ENCODE measurements at places on chromosomes 6 and 20.
A peak's percentile ranks its signal among the peaks of the same experiment; 100 is the strongest.

GRCh38 chr6:113488061-113488460 lies 369.1 kb upstream of the MARCKS start:
- DNase-seq = no peak

- no peak for DNase-seq
These were observed 85.1 kb downstream of the EDN3 start for GRCh38 chr20:59385480-59385879.

DNA sequence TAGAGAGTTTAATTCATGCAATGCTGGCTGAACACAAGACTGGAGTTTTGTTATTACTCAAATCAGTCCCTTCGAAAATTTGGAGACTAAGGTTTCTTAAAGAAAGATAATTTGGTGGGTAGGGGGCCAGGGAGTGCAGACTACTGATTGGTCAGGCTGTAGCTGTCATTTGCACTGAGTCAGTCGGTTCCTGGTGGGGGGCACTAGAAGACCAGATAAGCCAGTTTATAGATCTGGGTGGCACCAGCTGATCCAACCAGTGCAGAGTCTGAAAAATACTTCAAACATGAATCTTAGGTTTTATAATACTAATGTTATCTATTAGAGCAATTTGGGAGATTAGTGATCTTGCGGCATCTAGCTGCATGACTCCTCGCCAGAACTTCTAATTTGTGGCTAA lies 530.7 kb downstream of the NKAIN2 start:
- no peak for DNase-seq

GRCh38 chr6:87590417-87590880 lies 514 bp downstream of the ORC3 start:
- DNase-seq = no peak

- no peak for DNase-seq
These were observed 84.3 kb upstream of the ESR1 start for GRCh38 chr6:151723152-151723551.

DNA sequence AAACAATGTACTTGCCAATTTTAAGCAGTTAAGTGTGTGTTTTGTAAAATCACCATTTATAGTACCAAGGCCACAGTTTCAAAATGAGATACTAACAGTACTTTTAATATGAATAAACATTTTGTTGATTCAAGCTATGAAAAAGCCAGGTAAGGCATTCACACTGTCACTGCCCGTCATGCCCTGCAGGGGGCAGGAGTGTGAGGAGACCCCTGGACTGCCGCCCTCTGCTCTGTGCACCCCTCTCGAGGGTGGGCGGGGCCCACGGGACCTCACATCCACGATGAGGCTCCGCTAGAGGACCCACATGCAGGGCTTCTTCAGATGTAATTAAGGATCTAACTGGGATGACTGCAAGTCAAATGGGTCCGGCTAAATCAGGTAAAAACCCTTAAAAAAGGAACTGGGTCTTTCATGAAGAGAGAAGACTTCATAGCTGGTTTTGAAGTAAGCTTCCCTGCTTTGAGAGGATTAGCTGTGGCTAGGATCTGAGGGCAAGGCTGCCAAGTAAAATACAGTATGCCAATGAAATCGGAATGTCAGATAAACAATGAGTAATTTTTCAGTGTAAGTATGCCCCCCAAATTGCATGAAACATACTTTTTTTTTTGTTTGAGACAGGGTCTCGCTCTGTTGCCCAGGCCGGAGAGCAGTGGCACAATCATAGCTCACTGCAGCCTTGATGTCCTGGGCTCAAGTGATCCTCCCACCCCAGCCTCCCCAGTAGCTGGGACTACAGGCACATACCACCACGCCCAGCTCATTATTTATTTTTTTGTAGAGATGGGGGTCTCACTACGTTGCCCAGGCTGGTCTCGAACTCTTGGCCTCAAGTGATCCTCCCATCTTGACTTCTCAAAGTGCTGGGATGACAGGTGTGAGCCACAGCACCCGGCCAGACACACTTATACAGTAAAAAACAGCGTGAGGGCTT lies 18.7 kb downstream of the DIDO1 start:
- no peak for DNase-seq

- DNase-seq = no peak
These were observed 289.7 kb upstream of the ID4 start for GRCh38 chr6:19547507-19547906.

- no peak for DNase-seq
These were observed 133.4 kb upstream of the DTNBP1 start for GRCh38 chr6:15796130-15796771.

- DNase-seq = peak; percentile 11
These were observed 684 bp downstream of the PAQR8 start for GRCh38 chr6:52362443-52363227.

DNA sequence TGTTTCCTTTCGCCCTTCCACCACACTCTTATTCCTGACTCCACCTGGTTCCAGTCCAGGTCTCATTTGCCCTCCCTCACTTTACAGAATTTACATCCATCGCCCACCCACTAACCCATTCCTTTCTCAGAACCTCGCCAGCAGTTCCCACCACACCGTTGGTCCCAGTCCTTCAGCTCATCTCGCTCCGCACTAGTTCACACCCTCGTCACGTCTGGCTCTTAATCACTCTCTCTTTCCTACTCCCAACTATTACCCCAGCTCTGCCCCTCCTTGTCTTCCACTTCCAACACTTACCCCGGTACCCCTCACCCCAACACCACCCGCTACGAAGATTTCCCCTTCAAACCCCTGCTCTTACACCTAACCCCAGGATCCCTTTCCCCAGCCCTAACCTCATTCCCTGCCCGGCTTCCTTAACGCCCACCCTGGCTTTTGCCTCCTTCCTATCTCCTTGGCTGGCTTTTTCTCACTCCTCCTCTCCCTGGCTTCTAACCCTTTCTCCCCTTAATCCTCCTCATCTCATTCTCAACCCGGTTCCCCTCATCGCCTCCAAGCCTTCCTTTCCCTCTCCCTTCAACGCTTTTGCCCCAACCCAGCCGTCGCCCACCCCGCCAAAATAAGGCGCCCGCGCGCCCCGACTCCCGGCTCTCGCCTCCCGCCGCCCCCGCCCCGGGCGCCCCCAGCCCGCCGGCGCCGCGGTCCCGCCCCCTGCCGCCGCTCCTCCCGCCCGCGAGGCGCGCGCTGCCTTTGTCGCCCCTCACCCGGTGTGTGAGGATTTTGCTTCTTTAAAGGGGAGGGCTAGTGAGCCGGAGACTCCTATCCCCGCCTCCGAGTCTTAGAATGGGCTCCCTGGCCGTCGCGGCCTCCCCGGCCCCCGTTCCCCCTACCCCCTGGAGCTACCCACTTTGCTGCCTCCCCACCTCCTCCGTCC lies 542 bp downstream of the USP49 start:
- no peak for DNase-seq

GRCh38 chr6:38522322-38522721 lies 117.4 kb downstream of the BTBD9 start:
- no peak for DNase-seq

DNA sequence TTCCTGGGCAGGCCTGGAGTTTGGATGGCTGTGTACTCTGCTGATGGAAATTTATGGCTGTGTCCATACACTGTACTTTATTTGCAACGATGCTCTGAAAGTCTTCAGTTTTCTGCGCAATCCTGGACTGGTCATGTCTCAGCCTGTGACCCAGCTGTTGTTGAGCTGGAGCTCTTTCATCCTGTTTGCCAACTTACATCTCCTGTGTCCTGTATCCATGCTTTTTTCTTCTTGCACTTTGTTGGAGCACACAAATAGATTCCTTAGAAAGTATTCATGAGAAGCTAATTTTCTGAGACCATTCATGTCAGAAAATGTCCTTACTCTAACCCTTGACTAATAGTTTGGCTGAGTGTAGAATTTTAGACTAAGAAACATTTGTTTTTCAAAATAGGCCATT lies 251.2 kb downstream of the BCKDHB start:
- DNase-seq = no peak

DNA sequence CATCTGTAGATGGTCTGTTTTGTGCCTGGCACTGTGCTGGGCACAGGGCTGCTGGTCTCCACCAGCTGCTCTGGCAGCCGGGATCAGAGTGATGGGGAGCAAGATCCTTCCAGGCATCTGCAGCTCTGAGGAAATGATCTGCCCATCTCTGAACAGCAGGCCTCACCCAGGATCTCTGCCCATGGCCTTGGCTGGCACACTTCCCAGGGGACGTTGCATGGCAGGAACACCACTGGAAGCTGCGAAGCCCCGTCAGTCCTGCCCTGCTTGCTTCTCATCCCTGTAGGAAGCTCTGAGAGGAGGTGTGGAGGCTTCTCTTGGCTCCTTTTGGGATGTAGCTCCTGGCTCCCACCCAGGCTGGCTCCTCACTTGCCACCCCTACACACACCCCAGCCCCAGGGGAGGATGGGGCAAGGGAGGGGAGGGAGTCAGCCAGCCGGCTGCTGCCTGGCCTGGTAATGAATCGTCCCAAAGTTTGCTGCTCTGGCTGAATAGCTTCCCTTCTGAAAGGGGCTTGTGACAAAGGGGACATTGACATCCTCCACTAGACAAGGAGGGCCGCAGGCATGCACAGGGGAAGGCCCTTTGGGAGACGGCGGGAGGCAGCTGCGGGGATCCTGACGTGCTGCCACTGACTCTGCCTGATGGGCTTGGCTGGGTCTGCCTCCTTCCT lies 108.9 kb downstream of the VEGFA start:
- DNase-seq = no peak

GRCh38 chr6:51953246-51953645 lies 134.2 kb downstream of the PKHD1 start:
- DNase-seq = no peak

DNA sequence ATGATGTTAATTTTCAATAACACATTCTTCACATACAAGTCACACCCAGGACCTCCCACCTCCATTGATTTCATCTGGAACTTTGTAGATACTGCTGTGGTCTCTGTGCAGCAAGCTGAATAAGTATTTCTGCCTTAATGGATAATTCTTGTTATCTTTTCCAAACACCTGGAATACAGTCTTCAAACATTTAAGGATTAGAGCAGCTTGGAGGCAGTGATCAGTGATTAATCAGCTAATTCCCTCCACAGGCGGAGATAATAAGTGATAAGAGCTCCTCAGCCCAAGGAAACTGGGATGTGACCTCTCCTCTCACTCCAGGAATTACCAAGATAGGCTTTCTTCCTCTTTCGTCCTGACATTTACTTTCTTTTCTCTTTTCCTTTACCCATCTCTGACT lies 110.7 kb downstream of the FIG4 start:
- DNase-seq = no peak

- no peak for DNase-seq
These were observed 595.5 kb downstream of the COL12A1 start for GRCh38 chr6:74610352-74610751.

GRCh38 chr6:46998436-46999017 lies 43.6 kb downstream of the ADGRF1 start:
- DNase-seq = no peak

GRCh38 chr20:13571662-13572061 lies 67.1 kb downstream of the TASP1 start:
- no peak for DNase-seq
